Myocyte (in vitro differentiated cells): ENCODE measurements at places on chromosomes 7 and 10. TPM values are rescaled to one million over a fixed set of nuclear protein-coding genes. Genes with fewer than 3 reads are reported as not detected.

The OPALIN gene
- not detected in 2 replicates for total RNA-seq

The PDLIM1 gene
- total RNA-seq = 2.1 and 3.9 TPM in 2 replicates

The DENND2A gene
- 0.05 and 0.21 TPM in 2 replicates for total RNA-seq

The OSBPL3 gene
- 48.8 and 63.2 TPM in 2 replicates for total RNA-seq

The POP7 gene
- 36.2 and 46.9 TPM in 2 replicates for total RNA-seq

The OPN4 gene
- not detected in 2 replicates for total RNA-seq

The SEMA3E gene
- total RNA-seq = 2.4 and 3.2 TPM in 2 replicates

The PLXNA4 gene
- under 0.01 and 0.05 TPM in 2 replicates for total RNA-seq

The EGR2 gene
- total RNA-seq = 2.3 and 5.3 TPM in 2 replicates

The NCF1 gene
- total RNA-seq = not detected in 2 replicates

The CFAP46 gene
- not detected in 2 replicates for total RNA-seq

The TRIM50 gene
- not detected in 2 replicates for total RNA-seq

The MPP7 gene
- 3.6 and 5.6 TPM in 2 replicates for total RNA-seq

The CNPY1 gene
- total RNA-seq = 0.68 and 2.2 TPM in 2 replicates

The SORCS3 gene
- total RNA-seq = not detected in 2 replicates

The PPP1R17 gene
- total RNA-seq = not detected in 2 replicates

The KNDC1 gene
- total RNA-seq = not detected in 2 replicates

The CPA2 gene
- total RNA-seq = not detected in 2 replicates

The SH2B2 gene
- total RNA-seq = 32.1 and 51.6 TPM in 2 replicates

The COL26A1 gene
- 0.19 TPM in 1 of 2 replicates, not detected in the other for total RNA-seq

The SPRN gene
- total RNA-seq = 0.05 and 0.08 TPM in 2 replicates

The TSPAN12 gene
- total RNA-seq = 6.1 and 13.8 TPM in 2 replicates

The UNCX gene
- total RNA-seq = not detected in 2 replicates

The IFIT3 gene
- total RNA-seq = 12.3 and 21.8 TPM in 2 replicates

The RAB18 gene
- total RNA-seq = 40.4 and 65.7 TPM in 2 replicates

The CCDC172 gene
- not detected in 2 replicates for total RNA-seq

The ZNF786 gene
- 5.9 and 6.7 TPM in 2 replicates for total RNA-seq

The TUBAL3 gene
- not detected in 2 replicates for total RNA-seq

The BRAT1 gene
- total RNA-seq = 43.1 and 54.9 TPM in 2 replicates

The DYDC1 gene
- not detected in 2 replicates for total RNA-seq

The HGF gene
- total RNA-seq = 5.3 and 5.6 TPM in 2 replicates
